ENCODE measurements at places on chromosomes 1 and 21. TPM values are rescaled to one million over a fixed set of nuclear protein-coding genes. Genes with fewer than 3 reads are reported as not detected.

- no peaks in the 10 kb centered on the region for H3K27me3 ChIP-seq
- peaks cover 10% of the 10 kb centered on the region for H3K4me1 ChIP-seq
- no peaks in the 10 kb centered on the region for H3K36me3 ChIP-seq
- no peak overlapping the region for H3K27ac ChIP-seq
These were observed 2.7 kb downstream of the RGL1 start for GRCh38 chr1:183807549-183808168.

DNA sequence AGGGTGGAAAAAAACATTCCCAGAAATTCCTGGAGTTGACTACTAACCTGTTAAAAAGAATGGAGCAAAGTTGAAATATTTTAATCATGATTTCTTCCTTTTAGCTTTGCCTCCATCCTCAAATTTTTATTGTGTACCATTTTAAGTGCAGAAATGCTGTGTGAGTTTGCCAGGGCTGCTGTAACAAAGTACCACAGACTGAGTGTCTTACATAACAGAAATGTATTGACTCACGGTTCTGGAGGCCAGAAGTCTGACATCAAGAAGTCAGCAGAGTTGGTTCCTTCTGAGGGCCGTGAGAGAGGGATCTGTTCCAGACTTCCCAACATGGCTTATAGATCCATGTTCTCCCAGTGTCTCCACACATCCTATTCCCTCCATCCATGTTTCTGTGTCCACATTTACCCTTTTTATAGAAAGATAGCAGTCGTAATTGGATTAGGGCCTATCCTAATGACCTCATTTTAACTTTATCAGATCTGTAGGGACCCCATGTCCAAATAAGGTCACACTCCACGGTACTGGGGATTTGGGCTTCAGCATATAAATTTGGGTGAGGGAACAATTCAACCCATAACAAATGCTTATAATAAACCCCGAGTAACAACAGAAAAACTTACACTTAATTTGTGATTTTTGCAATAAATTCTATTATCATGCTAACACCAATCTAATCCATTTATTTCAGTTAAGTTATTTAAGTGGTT, 12.7 kb downstream of the SNX7 start:
- no peak overlapping the region for H3K27ac ChIP-seq
- no peak for DNase-seq
- no peaks in the 10 kb centered on the region for H3K36me3 ChIP-seq
- H3K4me3 ChIP-seq, result no peak overlapping the region
- no peaks in the 10 kb centered on the region for H3K4me1 ChIP-seq

The LCE1D gene
- total RNA-seq, result not detected

The SMIM1 gene
- total RNA-seq, result 9.0 TPM

Data from B cell (primary cell).